ENCODE measurements at places on chromosomes 12 and 14.

GRCh38 chr12:26830783-26831551 lies 2.0 kb downstream of the ITPR2 start:
- no peak for DNase-seq

GRCh38 chr12:14239935-14240872 lies 125.3 kb upstream of the ATF7IP start:
- DNase-seq, result no peak

DNA sequence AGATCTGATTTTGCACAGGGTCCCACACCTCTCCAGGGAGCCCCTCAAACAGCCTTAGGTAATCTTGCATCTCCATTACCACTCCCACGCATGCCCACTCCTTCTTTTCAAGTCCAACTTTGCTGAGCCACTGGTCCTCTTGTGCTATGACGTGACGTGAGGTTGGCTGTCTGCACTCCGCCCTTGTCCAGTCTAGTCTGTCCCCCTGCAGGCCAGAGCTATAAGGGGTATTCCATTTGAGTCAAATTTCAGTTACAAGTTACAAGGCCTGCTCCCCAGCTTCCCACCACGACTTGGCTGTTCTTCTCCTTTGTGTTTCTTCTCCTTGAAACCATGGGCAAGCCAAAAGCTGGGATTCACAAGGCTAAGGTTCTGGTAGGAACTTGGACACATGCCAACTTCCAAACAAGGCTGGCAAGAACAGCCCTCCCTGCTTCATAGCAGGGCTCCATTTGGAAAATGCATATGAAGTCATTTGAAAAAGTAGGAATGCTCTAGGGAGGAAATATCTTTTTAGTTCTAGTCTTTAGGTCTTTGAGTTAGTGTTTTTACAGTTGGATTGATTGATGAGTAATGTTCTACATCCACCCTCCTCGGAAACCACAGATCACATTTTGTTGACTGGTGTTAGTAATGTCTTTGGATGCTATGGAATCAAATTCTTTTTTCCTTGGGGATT lies 49.1 kb downstream of the KCNA1 start:
- DNase-seq, result no peak

GRCh38 chr12:100391856-100392255 lies 35.0 kb downstream of the SLC17A8 start:
- no peak for DNase-seq

GRCh38 chr14:102729268-102729667 lies 48.0 kb upstream of the TRAF3 start:
- DNase-seq, result no peak

- DNase-seq, result no peak
These were observed 19.6 kb upstream of the HDAC7 start for GRCh38 chr12:47839214-47839876.

DNA sequence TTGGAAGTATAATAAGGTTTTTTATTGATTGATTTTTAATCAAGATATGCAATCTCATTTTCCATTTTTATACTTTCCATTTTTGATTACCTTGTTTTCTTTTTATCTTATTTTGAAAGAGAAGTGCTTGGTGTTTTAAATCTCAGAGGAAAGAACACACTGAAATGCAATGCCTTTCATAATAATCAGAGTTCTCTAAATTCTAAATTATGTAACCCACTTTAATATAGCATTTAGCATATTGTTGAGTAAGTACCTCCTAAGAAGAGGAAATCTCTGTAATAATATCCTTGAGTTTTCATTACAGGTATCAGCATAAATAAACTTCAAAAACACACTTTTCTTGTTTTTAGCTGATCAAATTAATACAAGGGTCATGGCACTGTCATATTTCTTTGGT lies 96.9 kb downstream of the GTF2A1 start:
- no peak for DNase-seq

DNA sequence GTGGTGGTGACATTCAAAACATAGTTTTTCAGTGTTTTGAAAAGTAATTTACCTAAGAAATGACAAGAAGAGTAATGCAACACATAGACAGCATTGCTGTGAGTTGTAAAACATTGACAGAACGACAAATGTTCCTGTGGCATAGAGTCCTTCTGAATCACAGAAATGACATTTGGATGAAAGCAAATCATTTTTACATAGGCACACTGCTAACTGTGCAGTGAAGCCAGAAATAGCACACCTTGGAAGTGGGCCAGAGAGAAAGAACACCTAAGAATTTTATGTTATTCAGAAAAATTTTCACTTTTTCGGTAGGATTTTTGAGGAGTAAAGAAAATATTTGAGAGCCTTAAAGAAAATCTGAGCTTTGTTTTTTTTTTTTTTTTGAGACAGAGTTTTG lies 100.6 kb downstream of the ANO4 start:
- no peak for DNase-seq

- no peak for DNase-seq
These were observed 16.6 kb upstream of the CLEC2A start for GRCh38 chr12:9948606-9949296.

GRCh38 chr12:95763809-95764253 lies 26.7 kb downstream of the NTN4 start:
- no peak for DNase-seq

DNA sequence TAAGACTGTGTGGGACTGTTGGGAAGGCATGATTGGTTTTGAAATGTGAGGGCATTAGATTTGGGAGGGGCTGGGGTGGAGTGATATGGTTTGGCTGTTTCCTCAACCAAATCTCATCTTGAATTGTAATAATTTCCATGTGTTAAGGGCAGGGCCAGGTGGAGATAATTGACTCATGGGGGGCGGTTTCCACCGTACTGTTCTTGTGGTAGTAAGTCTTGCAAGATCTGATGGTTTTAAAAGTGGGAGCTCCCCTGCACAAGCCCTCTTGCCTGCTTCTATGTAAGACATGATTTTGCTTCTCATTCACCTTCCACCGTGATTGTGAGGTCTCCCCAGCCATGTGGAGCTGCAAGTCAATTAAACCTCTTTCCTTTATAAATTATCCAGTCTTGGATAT lies 76.6 kb upstream of the PPFIA2 start:
- no peak for DNase-seq

- no peak for DNase-seq
These were observed 8.0 kb downstream of the SCNN1A start for GRCh38 chr12:6367065-6367968.

GRCh38 chr14:86015511-86015910 lies 485.6 kb downstream of the FLRT2 start:
- no peak for DNase-seq

GRCh38 chr12:99528478-99528877 lies 119.1 kb upstream of the GARIN6 start:
- DNase-seq, result no peak

- DNase-seq, result no peak
These were observed 150.1 kb downstream of the NAV3 start for GRCh38 chr12:77980782-77981181.

DNA sequence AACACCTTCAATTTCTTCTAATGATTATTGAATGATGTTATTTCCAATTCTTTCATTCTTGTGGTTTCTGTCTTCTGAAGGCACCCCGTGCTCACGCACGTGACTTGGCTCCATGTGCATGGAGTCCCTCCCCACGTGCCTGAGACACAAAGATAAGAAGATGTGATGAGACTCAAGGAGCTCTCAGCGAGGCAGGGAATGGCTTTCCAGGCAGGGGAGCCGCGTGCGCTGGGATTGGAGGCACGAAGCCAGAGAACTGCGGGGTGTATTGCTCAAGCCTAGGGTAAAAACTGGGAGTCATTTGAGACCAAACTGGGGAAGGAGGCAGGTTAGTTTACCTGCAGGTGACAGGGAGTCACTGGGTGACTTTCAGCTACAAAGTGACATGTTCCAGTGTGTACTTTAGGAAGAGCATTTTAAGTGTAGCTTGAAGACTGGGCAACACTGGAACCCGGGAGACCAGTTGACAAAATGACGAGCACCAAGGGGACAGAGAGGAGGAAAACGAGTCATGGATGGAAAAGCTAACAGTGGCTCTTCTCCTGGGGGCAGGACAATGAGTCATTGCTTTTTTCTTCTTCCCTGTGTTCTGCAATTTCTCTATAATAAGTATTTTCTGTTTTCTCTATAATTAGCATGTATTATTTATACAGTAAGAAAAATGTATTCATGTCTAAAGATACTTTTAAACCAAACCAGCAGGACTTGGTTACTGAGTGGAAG lies 311.7 kb upstream of the FKBP4 start:
- DNase-seq, result no peak

- no peak for DNase-seq
These were observed 68.1 kb upstream of the PLEKHG7 start for GRCh38 chr12:92634730-92635129.

DNA sequence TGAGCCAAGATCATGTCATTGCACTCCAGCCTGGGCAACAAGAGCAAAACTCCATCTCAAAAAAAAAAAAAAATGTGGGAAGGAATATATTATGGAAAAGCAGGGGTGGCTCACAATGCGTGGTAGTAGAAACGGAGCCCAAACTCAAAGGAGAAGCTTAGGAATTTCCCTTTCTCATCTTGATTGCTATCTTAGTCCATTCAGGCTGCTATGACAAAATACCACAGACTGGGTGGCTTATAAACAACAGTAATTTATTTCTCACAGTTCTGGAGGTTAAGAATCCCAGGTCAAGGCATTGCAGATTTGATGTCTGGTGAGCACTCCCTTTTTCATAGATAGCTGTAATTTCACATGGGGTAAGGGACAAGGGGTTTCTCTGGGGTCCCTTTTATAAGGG lies 153.8 kb upstream of the KRR1 start:
- DNase-seq, result no peak

DNA sequence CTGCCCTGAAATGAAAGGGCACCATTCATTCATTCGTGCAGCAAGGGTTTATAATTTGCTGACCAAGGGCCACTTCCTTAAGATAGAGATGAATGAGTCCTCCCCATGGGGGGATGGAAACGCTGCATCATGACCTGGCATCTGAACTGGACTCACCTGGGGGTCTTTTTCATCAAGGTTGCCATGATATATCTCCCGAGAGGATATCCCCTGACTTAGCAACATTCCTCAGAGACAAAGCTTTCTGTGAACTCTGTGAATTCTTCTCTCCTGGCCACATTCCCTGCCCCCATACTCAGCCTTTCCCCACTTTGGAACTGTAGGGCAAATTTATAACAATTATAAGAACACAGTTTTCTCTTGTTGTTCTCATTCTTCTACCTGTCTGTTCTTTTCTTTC lies 30.8 kb downstream of the SRRM4 start:
- no peak for DNase-seq

GRCh38 chr12:6963016-6963731 lies 7.3 kb downstream of the PHB2 start:
- no peak for DNase-seq

DNA sequence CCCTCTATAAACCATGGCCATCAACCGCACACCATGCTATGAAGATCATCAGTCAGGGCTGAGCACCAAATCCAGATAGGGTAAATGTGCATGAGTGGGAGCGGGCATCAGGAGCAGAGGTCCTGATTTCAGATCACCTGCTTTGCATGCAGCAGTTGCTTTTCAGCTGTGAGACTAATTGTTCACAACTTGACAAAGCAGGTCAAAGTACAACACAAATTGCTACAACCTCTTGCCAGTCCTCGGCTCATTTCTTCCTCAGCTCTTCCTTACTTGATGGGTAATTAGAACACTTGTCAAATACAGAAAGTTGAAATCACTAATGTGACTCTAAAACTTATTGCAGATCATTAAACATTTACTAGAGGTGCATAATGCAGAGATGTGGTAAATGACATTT lies 171.6 kb downstream of the PPM1H start:
- DNase-seq, result no peak

GRCh38 chr12:30003321-30003720 lies 219.6 kb upstream of the TMTC1 start:
- DNase-seq, result no peak

DNA sequence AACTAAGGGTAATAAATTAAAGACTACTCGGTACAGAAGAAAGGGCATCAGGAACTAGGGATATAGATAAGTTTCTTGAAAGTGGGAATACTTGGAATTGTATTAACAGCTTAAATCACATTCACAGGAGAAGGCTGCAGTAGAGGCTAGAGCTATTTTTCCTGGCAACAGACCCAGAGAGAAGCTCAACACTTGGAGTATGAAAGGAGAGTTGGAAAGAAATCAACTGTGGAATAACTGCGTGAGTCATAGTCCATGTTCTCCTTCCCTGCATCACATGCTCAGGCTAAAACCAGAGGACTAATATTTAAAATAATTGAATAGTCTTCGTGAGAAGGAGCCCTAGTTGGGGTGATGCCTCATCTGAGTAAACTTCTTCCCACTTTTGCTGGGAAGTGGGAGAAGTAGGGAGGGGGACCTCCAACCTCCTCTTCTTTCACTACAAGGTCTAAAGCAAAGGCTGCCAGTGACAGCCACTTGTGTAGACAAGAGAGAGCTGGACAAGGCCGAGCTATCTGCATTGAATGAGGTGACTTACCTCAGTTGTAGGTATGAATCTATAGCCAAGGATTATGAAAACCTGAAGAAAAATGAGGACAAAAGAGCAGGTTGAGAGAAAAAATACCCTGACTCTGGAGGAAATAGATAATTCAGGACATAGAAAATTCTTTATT lies 32.7 kb downstream of the DYRK2 start:
- peak; percentile 82 for DNase-seq

- no peak for DNase-seq
These were observed 28.4 kb upstream of the PTPRR start for GRCh38 chr12:70948976-70949336.

DNA sequence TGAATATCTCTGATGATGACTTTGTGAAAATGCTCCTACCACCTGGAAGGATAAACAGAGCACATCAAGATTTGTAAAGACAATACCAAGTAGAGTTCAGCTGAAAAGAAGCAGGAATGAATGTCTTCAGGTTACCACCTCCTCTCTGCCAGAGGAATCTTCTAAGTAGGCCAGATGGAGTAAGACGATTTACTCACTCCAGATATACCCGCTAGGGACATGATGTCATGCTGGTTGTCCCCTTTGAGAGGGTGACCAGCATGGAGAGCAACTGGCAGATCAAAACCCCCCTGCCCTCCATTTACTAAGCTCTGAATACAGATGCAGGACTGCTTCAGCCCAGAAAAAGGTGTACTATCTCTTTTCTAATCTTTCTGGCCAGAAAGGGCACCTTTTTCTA lies 39.3 kb upstream of the HSPB8 start:
- no peak for DNase-seq

DNA sequence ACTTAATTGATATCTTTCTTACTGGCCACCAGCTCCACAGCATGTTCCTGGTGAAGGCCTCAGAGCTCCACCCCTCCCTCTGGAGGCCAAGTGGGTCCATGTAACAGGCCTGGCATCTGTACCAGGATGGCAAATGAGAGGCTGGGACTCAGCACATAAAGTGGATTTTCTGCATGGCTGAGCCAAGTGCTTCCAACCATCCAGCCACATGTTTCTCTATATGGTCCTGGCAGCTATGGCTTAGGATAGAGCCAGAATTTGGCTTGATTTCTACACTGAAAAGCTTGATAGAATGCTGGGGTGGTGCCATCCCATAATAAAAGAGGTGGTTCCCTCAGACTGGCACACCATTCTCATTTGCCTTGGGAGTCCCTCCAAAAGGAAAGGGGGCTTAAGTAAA lies 94.1 kb downstream of the PAX9 start:
- no peak for DNase-seq

- DNase-seq, result no peak
These were observed at the start of gene PAPLN for GRCh38 chr14:73237219-73237785. Gene PAPLN, plus strand, starts transcription at chr14:73237506. Its CDS starts 2,273 bp downstream, at chr14:73239779.

GRCh38 chr14:100648474-100649172 lies 61.4 kb upstream of the BEGAIN start:
- DNase-seq, result no peak

- no peak for DNase-seq
These were observed at the start of gene CD9 for GRCh38 chr12:6200256-6201212. Gene CD9, plus strand, starts transcription at chr12:6200400. Its CDS starts 100 bp downstream, at chr12:6200500.

All from epithelial cell of proximal tubule (primary cell).